ENCODE measurements at places on chromosomes 1 and 21.

DNA sequence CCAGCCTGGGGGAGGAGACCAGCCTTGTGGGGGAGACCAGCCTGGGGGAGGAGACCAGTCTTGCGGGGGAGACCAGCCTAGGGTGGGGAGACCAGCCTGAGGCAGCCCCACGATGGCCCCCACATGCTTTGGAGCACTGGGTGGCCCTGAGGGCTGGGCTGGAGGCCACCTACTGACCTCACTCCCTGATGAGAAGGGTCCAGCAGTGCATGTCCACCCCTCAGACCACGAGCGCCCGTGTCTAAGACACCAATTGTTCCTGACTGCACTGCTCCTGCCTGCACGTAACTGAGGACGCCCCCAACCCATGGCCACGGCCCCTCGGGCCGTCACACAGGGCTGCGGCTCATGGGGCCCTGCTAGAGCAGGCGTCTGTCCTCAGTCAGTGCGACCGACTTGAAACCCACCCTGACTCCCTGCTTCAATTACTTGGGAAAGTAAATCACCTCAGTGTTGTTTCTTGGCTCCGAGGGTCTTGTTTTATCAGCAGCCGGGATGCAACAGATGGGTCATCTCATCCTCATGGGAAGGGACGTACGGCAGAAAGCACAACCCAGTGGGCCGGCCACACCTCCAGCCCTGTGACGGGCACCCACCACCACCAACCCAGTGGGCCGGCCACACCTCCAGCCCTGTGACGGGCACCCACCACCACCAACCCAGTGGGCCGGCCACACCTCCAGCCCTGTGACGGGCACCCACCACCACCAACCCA, at the start of gene SPATC1L:
TSS of gene SPATC1L (minus strand) at position 550 of the 715 bp plus-strand sequence. CDS start 1,643 bp downstream, outside the sequence.
- DNase-seq = peak; percentile 37

- DNase-seq = no peak
These were observed 142.2 kb downstream of the NFIA start for GRCh38 chr1:61224609-61225008.

GRCh38 chr1:61973100-61973837, 221.4 kb upstream of the L1TD1 start:
- DNase-seq = no peak

DNA sequence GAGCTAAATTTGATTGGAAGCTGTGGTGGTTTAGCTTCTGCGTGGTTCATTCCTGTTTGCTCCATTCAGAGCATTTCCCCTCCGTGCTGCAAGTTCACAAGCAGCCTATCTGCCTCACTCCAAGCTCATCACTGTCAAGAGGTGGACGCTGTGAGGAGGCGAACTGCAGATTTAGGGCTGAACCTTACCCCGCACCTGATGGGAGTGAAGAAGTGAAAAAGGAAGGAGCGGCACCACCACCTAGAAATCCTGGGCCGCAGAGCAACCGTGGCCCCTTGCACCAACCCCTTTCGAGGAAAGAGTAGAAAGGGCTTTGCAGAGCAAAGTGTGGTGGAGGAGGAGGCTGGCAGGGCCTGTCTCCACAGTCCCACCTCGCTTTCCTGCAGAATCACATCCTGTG, 117.4 kb downstream of the IER5 start:
- no peak for DNase-seq

GRCh38 chr1:38624336-38625039, 235.1 kb downstream of the RRAGC start:
- no peak for DNase-seq

DNA sequence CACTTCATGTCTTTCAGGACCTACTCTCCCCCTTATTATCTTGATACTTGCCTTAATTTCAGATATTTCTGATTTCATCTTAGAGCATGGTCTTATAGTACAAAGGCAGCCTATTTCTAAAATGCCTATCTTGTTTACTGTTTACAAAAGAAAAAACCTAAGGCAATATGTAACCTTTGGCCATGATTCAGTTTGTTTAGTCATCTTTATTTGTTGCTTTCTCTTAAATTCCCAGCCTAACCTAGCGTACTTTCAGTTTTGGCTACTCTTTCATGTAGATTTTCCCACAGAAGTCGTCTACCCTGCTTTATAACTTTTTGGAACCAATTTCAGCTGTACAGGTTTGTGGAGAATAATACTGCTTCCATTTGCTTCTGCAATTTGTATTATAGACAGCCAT, 81.8 kb downstream of the KIF1B start:
- DNase-seq = no peak

- DNase-seq = no peak
These were observed 190.7 kb upstream of the RUNX1 start for GRCh38 chr21:35239811-35240219.

- DNase-seq = no peak
These were observed 237.3 kb downstream of the NRIP1 start for GRCh38 chr21:14827468-14827867.

DNA sequence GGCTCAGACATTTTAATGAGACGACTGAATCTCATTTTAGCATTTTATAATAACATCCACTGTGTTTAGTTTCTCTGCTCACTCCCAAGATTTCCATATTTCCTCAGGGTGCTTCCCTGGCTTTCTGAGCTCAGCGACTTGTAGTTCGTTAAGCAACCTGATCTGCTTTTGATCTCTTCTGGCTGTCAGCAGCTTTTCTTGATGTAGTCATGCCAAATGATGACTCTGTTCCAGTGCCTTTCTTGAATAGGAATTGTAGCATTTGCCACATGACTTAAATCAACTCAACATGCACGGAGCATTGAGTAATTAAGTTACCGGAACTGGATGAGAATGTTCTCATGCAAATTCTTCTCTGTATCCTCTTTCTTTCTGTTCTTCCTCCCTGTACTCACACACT, 246.1 kb downstream of the FMN2 start:
- no peak for DNase-seq

GRCh38 chr1:97441966-97442365, 478.9 kb downstream of the DPYD start:
- DNase-seq = no peak

All from activated naive CD4-positive, alpha-beta T cell treated with anti-CD3 and anti-CD28 coated beads, Interleukin-2, amount 50 U/mL, for 16 hours (primary cell).